ENCODE measurements at places on chromosomes 2 and 18. TPM values are rescaled to one million over a fixed set of nuclear protein-coding genes. Genes with fewer than 3 reads are reported as not detected.

Gene TRPM8
- total RNA-seq, result not detected

DNA sequence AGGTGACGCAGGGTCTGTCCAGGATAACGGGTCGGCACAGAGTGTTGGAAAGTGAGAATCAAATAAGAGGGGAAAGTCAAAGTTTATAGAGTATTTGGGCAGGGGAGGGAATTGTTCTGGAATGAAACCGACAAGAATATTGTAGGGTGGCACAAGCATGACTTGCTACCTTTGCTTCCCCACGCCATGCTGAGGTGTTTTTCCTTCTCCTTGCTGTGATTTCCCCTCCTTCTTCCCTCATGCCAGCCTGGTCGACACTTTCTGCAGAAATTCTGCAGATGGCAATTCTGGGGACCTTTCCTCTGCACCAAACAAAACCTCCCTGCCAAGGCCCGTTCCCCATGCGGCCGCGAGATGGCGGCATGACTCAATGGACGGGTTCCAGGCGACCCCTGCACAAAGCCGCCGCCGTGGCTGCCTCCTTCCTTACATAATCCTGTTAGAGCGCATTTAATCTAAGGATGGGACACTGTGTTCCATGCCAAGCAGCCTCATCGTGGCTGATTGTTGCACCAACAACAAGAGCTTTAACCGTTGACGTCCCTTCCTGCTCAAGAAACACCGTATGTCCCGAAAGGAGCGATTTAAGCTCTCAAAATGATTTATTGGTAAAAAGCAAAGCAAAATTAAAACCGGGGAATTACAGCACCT lies at the start of gene MRO:
Gene MRO (minus strand): TSS at position 289 of the 651 bp plus-strand sequence. CDS start 10,616 bp downstream, outside the sequence.
- peak; percentile 75 for DNase-seq

- no peak for DNase-seq
Observed at GRCh38 chr18:26210147-26210546, 16.1 kb upstream of the TAF4B start.

DNA sequence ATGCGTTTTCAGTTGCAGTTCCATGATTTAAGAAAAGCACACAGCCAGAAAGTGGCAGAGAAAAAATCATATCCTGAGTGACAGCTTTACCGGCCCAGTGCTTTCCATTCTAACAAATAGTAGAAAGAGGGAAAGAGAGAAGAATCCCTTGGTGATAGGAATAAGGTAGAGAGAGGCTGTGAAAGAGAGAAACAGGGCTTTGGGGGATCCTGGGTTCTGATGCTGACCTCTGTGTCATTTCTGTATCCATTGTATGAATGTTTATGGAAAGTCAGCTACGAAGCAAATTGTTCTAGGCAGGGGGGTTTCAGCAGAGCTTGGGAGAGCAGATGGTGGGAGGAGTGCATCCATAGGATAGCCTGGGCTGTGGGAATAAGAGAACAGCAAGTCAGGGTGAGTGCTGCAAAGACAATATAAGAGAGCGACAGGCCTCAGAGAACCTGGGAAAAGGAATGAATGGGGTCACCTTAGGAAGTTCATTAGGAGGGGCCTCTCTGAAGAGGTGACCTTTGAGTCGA lies 203.4 kb upstream of the TNP1 start:
- no peak for DNase-seq

GRCh38 chr18:22489704-22490103 lies 72.0 kb upstream of the CTAGE1 start:
- DNase-seq, result no peak

Gene C18orf54
- 11.3 TPM for total RNA-seq

DNA sequence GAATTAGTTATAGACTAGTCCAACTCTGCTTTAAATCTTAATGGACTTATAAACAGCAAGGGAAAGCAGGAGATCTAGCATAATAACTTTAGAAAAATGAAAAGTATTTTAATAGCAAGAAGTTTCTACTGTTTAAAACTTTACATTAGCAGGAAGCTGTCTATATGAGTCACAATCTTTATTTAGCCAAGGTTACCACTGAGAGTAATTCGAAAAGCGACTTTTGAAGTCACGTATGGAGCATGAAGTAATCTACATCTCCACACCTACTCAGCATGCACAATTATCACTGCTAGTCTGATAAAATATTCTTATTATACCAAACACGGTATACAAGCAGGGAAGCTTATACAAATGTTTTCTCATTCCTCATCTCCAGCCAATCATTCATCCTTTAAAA lies 515.4 kb upstream of the SOX11 start:
- DNase-seq, result no peak

- DNase-seq, result no peak
Observed at GRCh38 chr2:119525614-119526013, 1.3 kb upstream of the SCTR start.
